ENCODE measurements at places on chromosomes 16 and 17. TPM values are rescaled to one million over a fixed set of nuclear protein-coding genes. Genes with fewer than 3 reads are reported as not detected.

DNA sequence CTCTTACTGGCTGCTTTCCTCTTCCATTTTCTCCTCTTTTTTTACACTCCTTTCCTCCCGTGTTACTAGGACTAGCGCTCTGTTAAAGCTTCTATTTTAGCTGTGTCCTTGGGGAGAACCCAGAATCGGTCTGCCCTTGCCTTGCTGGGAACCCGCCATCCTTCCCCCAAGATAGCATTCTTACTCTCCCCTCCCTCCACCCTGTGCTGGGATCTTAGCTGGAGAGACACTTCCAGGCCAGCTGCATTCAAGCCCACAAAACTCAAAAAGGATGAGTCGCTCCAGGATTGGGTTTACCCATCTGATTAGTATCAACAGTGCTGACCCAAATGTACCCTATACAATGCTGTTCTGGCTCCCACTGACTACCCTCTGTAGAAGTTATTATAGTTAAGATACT, 200.5 kb upstream of the ASIC2 start:
- DNase-seq: no peak

DNA sequence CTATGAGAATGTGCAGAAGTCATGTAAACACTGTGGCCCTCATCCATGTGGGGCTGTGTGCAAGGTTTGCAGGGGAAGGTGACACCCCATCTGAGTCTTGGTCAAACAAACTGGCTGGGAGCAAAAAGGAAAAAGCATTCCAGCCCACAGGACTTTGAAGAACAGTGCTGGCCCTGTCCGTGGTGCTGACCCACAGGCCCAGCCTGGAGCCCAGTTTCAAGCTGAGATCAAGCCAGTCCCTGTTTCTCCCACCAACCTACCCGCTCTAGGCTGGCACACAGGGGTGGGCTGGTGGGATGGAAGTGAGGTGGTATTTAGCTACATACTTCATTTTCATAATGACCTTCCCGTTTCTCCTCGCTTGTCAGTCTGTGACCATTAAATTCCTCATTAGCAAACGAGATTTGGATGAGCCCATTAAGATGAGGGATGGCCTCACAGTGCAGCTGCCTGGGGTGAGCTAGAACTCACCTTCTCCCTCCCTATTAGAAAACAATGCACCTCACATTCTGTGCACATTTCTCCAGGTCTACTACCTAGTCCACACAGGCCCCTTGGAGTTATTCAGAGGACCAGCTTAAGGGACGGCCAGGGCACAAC, 12.6 kb upstream of the RPL38 start:
- DNase-seq: peak; percentile 19

GRCh38 chr17:58332778-58333735, 4.5 kb upstream of the TSPOAP1 start:
- no peak for DNase-seq

Gene VPS9D1
- 13.0 TPM for total RNA-seq
